ENCODE measurements at places on chromosomes 5 and 9. TPM values are rescaled to one million over a fixed set of nuclear protein-coding genes. Genes with fewer than 3 reads are reported as not detected.

DNA sequence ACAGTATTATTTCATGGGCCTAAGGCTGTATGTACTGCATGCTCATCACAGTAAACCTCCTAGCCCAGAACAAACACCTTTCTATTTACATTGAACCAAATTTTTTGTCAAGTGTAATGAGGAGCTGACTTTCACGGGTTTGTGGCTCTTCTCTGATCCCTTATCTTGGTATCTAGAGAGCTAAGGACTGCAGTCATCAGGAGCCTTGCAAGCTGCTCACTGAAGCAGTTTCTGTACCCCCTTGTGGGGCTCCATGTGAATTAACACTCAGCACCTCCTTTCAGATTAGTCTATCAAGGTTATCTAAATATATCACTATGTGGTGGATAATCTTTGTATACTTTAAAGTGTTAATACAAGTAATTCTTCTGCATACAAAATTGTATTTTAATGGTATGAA, 108.2 kb downstream of the AUH start:
- DNase-seq: no peak

The GEMIN5 gene
- 15.7 TPM for total RNA-seq

GRCh38 chr5:132184588-132184987, 43.1 kb downstream of the P4HA2 start:
- no peak for DNase-seq

The HMCN2 gene
- not detected for total RNA-seq

GRCh38 chr5:171641891-171642290, 143.7 kb upstream of the SMIM23 start:
- no peak for DNase-seq

- DNase-seq: peak; percentile 22
These were observed 28.6 kb downstream of the GADD45G start for GRCh38 chr9:89633404-89633803.

The GLIPR2 gene
- 56.5 TPM for total RNA-seq

GRCh38 chr5:80668016-80668969, 13.5 kb upstream of the DHFR start:
- no peak for DNase-seq

GRCh38 chr5:143355710-143356109, 47.8 kb downstream of the NR3C1 start:
- no peak for DNase-seq

The SLC6A3 gene
- total RNA-seq: 0.08 TPM

GRCh38 chr5:163261647-163262269, 175.6 kb upstream of the CCNG1 start:
- no peak for DNase-seq

The PTRH1 gene
- 9.9 TPM for total RNA-seq

GRCh38 chr9:21579247-21579671, 97.1 kb upstream of the IFNE start:
- no peak for DNase-seq

DNA sequence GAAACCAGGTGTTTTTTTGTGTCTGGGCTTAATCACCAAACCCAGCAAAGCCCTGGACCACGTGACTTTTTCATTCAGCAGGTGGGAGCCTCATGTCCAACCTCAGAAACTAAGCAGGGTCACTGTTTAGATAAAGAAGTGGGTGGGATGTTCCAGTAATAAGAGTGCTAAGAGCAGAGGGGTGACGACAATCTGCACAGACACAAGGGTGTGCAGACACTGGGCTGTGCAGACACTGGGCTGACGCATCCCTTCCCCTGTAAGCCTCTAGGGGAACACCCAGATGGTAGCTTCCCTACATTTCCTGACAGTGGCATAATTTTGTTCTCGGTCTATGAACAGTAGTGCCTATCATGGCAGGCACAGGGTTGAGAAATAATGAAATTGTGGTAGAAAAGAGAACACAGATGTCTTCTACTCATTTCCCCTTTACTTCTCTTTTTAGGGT, 85.1 kb downstream of the SAXO1 start:
- no peak for DNase-seq

GRCh38 chr5:13143630-13144029, 800.9 kb downstream of the DNAH5 start:
- no peak for DNase-seq
